HCEC 1CT (cell line): ENCODE measurements at places on chromosomes 16 and 17.

GRCh38 chr17:44043272-44043696 lies 23.2 kb downstream of the LSM12 start:
- peak; percentile 70 for DNase-seq

GRCh38 chr16:49810831-49811230 lies 45.1 kb downstream of the ZNF423 start:
- DNase-seq: no peak

DNA sequence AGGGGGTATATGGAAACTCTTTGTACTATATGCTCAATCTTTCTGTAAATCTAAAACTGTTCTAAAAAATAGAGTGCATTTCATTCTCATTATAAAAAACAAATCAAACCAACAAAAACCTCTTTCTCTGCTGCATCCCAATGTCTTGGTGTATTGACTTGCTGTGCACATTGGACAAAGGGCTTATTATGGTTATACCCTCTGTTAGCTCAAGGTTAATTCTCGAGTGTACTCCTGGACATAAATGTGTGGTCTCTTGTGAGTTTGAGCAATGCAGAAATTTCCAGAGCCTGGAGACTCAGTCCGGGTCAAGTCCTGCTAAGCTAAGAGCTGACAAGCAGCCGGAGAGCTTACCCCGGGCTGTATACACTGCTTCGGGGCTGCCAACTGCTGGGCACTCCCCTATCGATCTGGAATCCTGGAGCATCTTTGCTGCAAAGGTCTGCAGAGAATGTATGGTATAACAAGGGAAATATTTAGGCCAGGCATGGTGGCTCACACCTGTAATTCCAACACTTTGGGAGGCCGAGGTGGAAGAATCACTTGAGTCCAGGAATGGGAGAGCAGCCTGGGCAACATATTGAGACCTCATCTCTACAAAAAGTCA lies 66.2 kb upstream of the BRD7 start:
- no peak for DNase-seq

GRCh38 chr16:66569827-66570405 lies 3.7 kb downstream of the CMTM1 start:
- DNase-seq: peak; percentile 58

DNA sequence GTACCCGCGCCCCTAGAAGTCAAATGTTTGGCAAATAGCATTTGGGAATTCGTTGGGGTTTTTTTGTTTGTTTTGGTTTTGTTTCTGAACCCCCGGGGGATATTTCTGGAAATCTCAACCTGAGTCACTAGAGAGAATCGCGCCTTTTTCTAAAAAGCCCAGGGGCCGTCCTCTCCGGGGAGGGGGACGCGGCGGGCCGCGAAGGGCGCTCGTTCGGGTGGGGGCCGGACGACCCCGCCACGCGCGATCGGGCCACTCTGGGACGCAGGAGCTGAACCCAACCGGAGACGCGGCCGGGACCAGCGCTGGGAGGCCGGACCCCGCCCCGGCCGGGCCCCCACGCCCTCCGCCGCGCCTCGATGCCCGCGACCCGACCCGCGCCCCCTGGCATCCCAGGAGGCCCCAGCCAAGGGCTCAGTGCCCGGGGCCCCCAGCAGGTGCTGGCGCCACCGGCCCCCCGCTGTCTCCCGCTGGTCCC lies 302 bp downstream of the LITAF start:
- no peak for DNase-seq

GRCh38 chr17:29837531-29837930 lies 92.5 kb downstream of the SSH2 start:
- no peak for DNase-seq

DNA sequence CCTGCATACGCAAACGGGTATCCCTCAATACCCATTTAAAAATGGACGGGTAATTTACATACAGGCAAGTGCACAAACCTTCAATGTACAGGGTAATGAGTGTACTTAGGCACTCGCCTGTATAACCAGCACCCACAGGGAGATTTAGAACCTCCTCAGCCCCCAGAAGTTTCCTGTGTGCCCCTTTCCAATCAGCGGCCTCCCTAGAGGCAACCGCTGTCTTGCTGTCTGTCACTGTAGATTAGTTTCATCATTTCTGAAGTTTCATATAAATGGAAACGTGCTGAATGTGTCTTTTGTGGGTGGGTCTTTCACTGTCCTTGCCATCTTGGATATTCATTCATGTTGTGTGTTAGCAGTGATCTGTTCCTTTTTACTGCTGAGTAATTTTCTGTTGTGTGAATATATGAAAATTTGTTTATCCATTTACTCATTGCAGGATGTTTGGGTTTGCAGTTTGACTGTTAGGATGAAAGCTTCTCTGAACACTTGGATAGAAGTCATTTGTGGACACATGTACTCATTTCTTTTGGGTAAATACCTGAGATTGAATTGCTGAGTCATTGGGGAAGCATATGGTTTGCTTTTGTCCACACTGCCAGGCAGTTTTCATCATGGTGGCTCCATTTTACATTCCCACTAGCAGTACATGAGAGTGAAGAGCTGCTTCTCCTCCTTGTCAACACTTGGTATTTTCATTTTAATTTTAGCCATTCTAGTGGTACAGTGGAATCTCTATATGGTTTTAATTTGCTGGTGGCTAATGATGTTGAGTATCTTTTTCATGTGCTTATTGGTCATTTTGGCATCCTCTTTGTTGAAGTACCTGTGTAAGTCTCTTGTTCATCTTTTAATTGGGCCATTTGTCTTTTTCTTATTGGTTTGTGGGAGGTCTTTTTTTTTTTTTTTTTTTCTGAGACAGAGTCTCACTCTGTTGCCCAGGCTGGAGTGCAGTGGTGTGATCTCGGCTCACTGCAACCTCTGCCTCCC lies 2.1 kb upstream of the ADCY7 start:
- peak; percentile 53 for DNase-seq
